ENCODE measurements at places on chromosomes 1 and 21. TPM values are rescaled to one million over a fixed set of nuclear protein-coding genes. Genes with fewer than 3 reads are reported as not detected.

DNA sequence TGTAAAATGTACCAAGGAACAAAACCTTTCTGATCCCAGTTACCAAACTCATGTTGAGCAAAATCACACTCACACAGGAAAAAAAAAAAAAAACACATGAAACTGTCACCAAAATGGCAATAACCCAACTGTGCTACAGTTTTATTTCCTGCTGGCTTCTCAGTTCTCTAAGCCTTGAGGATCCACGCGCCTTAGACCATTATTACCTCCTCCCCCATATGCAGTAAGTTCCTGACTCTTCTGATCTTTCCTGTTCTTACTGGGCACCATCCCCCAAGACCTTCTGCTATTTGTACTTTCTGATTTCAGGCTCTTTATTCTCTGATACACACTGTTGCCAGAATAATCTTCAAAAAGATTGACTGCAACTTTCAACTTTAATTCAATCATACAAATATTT lies 79.6 kb downstream of the SLC45A1 start:
- no peak for DNase-seq

Gene PLA2G2C
- total RNA-seq: not detected

DNA sequence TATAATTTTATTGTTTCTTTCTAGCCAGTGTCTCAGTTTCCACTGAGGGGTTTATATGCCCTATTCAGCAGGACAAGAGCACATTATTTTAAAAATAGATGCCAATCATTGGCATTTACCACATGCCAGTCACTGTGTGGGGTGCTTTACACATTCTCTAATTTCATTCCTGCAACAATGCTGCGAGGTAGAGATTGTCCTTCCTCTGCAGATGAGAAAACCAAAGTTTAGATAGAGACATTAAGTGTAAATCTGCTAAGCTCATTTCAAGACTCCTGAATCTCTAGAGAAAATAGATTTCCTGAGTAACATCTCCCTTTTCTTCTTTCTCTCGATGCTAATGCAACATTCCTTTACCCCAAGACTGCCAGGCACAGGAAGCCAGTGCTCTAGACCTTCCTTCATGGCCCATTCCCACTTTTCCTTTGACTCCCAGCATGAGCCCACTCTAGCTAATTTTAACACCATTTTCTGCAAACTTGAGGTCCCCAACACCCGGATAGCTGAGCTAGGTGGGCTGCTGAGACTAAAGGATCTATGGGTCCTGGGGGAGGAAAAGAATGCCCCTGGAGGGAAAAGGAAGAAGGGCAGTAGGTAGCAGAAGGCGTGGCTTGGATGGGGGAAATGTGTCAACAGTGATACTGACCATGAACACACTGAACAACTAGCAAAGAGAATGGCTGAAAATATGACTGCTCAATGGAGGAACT lies 50.0 kb downstream of the SH3GLB1 start:
- no peak for DNase-seq

- DNase-seq: no peak
Measured at GRCh38 chr1:199690496-199690895, 337.0 kb upstream of the NR5A2 start.

DNA sequence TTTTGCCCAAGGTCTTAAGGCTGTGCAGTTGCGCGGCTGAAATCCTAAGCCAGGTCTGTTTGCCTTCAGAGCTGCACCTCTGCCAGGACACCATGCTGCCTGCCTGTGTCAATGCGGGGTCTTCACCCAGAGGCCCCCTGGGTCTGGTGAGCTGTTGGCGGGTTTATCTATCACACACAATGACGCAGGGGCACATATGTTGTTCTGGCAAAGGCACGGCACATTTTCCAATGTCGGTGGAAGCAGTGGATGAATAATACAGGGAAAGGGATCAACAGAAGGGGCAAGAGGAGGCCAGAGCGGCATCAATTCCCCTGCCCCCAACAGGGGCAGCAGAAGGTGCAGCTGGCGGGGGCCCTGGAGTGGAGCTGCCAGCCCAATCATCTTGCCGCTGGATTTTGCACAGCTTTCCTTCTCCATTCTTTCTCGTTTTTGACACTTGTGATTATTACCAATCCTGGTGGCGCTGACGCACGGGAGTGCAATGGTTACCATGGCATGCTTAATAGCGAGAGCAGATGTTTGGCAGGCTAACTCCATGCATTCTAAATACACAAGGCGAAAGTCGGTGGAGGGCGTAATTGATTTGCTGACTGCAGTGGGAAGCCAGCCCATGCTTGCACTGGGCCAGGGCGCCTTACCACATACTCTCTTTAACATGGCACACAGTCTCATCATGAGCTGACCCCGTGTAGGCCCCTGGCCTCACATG lies 45.8 kb upstream of the CYP2J2 start:
- DNase-seq: no peak

DNA sequence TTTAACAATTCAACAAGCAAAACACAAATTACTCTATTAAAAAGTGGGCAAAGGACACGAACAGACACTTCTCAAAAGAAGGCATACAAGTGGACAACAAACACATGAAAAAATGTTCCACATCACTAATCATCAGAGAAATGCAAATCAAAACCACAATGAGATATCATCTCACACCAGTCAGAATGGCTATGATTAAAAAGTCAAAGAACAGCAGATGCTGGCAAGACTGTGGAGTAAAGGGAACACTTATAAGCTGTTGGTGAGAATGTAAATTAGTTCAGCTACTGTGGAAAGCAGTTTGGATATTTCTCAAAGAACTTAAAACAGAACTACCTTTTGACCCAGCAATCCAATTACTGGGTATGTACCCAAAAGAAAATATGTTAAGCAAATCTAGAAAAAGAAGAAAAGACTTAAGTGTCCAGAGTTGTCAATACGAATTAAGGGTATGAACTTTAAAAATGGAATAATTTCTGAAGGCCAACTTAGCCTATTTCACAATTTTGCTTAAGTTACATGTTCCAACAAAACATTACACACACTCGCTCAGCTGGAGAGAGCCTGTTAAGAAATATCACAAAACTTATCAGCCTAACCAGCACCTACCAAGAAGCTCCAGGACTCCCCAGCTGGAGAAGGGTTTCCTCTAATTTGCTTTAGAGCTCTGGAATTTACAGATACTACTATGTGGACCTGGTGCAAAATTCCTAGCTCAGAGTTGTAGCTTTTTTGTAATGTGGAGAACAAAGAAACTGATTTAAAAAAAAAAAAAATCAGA lies 232.1 kb downstream of the DUSP10 start:
- no peak for DNase-seq

- no peak for DNase-seq
Measured at GRCh38 chr21:16422702-16423101, 692.9 kb downstream of the USP25 start.

Gene UBE2Q1
- total RNA-seq: 65.5 TPM

- no peak for DNase-seq
Measured at GRCh38 chr1:2533365-2533764, 3.3 kb upstream of the HES5 start.

GRCh38 chr1:235108185-235108593 lies 20.4 kb downstream of the TOMM20 start:
- no peak for DNase-seq

GRCh38 chr21:36699546-36700294 lies 805 bp downstream of the SIM2 start:
- no peak for DNase-seq

Gene NBPF6
- not detected for total RNA-seq

DNA sequence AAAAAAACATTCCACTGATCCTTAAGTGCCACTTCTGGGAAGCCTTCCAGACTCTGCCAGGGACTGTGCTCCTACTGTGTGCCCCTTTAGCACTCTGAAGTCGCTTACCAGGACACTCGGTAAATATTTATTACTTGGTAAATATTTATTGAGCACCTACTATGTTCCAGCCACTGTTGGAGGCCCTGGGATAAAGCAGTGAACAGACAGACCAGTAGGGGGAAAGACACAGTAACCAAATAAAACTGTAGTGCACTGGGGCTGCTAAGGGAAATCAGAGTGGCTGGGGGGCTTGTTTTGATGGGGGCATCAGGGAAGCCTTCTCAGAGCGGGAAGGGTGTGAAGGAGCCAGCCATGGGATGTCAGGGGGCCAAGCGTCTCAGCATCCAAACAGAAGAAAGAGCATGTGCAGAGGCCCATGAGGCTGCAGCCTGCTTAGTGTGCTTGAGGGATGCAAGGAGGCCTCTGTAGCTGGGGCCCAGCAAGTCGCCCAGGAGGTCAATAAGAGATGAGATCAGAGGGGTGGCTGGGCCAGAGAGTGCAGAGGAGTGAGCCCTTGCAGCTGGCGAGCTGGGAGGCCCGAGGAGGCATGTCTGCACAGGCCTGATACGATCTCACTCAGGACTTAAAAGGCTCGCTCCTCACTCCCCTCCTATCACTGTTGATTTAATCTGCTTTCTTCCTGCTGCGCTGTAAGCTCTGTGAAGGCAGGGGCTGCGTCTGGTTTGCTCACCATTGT lies 28.6 kb downstream of the KAZN start:
- DNase-seq: no peak
